Ureter (tissue), 1 donor: ENCODE measurements at places on chromosomes 1 and 21.

DNA sequence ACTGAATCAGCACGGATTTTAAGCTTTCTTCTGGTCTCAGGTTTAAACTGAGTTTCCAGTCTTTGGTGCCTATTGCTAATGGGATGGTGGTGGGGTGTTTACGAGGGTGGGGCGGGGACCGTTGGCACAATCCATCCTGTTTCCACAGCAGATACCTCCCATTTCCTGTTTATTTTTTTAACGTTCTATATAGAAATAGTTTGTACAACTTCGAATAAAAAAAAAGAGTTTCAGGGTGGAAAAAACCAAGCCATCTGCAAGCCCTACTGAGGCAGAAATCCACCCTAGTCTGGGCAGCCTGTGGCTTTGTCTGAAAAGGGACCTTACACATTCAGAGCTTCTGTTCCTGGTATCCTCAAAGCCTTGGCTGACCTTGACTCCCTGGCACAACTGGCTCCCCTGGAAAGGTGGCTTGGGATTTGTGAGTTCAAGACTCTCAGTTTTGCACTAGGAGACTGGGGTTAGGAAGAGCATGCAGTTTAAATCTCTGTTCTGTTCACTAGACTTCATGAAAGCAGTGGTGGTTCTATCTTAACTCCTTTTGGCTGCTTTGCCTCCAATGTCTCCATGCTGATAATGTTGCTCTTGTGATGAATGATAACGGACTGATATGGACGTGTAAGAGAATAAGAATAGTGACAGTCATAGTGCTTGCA lies 46.7 kb downstream of the VANGL2 start:
- DNase-seq: no peak

- no peak for DNase-seq
Measured at GRCh38 chr1:222009105-222009730, 267.3 kb upstream of the DUSP10 start.

GRCh38 chr1:1162597-1163537 lies 10.8 kb upstream of the TTLL10 start:
- DNase-seq: peak; percentile 89

DNA sequence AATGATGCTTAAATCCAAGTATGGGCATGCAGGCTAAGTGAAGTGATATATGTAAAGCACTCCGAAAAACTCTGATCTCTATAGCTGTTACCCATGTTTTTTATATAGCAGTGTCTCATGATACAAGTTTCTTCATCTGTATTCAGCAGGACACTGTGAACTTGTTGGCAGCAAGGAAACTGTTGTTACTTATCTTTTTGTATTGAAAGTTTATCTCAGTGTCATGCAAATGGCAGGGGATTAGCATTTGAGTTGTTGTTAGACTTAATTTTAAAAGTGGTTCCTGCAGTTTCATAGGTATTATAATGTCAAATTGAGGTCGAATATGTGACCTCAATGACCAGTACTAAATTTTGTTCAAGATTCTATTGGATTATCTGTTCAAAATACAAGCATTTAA lies 47.9 kb downstream of the NCAM2 start:
- no peak for DNase-seq

GRCh38 chr1:221776495-221777301 lies 34.8 kb upstream of the DUSP10 start:
- no peak for DNase-seq

- DNase-seq: no peak
Measured at GRCh38 chr1:97298966-97299365, 577.4 kb downstream of the PTBP2 start.

DNA sequence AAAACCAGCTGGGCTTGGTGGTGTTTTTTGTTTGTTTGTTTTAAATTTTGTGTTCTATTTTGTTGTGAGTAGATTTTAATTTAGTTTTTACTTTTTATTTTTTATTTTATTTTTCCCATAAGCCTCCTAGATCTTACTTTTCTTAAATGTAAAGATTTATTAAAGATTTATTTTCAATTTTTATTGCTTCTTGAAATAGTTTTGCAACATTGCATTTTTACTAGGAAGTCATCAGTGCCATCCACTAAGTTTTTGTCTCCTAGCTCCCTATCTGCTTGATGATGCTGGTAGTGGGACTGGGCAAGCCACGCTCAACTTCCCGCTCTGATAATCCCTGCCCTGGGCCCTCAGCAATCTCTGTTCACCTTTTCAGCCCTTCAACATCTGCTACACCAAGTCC lies 175.4 kb downstream of the CDC7 start:
- DNase-seq: no peak

- no peak for DNase-seq
Measured at GRCh38 chr1:186858923-186859322, 30.2 kb downstream of the PLA2G4A start.
